ENCODE measurements at places on chromosomes 6 and 20.

DNA sequence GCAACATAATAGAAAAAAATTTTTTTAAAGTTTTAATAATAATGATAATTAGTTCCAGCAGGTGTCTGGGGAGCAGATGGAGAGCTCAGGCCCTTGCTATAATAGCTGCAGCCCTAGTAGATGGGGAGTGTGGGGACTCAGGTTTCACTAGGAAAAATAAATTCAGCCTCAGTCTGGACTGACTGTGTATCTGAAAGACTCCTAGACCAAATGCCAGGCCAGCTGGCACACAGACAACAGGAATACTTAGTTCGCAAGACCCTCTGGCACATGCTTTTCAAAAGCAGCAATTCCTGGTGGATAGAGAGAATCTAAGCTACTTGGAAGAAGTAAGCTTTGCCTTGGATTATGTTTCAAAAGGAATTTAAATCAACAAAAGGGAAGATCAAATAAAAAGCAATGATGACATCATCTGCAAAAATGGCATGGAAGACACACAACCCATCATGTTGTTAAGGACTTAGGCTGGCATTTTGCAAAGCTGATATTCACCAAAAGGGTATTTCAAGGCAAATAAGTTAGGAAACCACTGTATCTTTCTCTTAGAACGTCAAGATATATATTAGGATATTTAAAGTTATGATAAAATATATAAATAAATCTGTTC lies 107.8 kb downstream of the RNGTT start:
- DNase-seq, result no peak

DNA sequence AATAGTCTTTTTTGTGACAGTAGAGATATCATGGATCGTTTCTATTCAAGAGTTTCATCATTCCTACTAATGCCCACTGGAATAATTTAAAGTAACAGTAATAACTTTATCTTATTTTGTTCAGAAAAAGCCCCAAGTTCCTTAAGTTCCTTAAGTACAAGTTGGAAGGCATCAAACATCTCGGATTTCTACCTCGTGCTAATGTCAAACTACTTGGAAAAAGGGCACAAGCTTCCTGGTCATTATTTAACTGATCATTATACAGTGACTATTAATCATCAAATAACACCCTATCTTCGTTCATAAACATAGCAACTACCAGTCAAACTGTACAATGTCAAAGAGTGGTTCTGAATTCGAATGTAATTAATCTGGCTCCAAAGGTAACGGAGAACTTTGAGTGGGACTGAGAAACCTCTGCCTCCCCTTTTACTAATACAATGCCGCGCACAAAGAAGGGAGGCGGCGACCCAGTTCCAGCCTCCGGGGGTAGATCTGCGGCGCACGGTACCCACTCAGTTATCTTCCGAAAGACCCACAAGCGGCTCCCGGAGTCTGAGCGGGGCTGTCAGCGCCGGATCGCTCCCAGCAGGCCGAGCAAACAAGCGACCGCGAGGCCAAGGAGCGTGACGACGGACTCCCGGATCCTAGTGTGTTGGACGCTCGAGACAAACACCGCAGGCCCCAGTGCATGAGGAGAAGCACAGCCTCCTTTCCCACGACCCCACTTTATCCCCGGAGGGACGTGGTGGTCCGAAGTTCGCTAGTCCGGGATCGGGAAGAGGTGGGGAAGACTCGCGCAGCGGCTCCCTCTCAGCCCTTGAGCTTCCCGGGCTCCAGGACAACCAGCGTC lies 716 bp downstream of the SHPRH start:
- no peak for DNase-seq

- DNase-seq, result no peak
Observed at GRCh38 chr20:40006168-40006860, 682.7 kb downstream of the MAFB start.

- DNase-seq, result no peak
Observed at GRCh38 chr6:117072134-117072533, 193.2 kb upstream of the VGLL2 start.

- DNase-seq, result peak; percentile 85
Observed at GRCh38 chr20:50958615-50959542, at the start of gene MOCS3. TSS of gene MOCS3 (plus strand) at chr20:50958818. CDS start at chr20:50958843, 25 bp downstream.

Measured in cerebellar nuclear complex (tissue), 1 donor.